ENCODE measurements at places on chromosomes 2 and 18.

- DNase-seq, result no peak
Measured at GRCh38 chr2:239236808-239237205, 164.0 kb downstream of the HDAC4 start.

DNA sequence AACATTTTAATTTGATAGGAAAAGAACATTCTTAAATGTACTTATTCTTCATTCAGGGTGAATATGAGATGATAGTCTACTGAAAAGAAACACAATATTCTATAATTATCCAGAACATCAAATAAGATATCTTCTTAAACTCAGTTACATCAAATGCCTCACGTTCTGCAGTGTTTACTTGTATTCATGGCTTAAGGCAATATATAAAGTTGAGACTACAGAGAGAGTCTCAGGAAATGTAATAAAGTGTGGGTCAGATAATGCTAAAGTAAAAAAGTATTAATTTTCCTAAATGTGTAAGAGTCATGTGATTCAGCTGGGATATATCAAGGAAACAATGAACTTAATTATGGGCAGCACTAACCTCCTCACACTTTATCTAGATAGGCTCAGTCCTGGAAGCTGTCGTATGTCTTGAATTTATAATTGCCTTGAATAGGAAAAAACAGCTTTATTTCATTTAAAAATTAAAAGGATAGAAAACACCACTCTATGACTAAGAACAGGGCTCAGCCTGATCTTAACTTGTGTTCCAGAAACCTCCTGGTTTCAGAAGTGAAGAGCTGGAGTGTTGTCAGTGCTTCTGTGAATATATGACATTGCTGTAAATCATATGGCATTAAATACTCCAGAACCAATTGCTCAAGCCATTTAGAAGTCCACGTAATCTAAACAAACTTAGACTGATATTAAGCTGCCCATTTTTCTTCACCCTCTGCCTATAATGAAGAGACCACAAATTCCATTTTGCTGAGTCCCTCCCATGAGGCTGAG, 240.2 kb downstream of the FSIP2 start:
- DNase-seq, result no peak

DNA sequence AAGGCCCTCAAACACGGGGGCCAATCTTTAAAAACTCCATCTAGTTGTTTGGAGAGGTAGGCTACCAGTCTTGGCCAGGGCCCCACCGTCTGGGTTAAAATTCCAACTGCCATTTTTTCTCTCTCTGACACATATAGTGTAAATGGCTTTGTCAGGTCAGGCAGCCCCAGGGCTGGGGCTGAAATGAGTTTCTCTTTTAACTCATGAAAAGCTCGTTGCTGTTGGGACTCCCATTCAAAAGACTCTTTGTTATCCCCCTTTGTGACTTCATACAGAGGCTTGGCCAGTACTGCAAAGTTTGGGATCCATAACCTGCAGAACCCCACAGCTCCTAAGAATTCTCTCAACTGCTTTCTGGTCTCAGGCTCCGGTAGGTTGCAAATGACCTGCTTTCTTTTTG, 99.4 kb upstream of the SLC1A4 start:
- no peak for DNase-seq

DNA sequence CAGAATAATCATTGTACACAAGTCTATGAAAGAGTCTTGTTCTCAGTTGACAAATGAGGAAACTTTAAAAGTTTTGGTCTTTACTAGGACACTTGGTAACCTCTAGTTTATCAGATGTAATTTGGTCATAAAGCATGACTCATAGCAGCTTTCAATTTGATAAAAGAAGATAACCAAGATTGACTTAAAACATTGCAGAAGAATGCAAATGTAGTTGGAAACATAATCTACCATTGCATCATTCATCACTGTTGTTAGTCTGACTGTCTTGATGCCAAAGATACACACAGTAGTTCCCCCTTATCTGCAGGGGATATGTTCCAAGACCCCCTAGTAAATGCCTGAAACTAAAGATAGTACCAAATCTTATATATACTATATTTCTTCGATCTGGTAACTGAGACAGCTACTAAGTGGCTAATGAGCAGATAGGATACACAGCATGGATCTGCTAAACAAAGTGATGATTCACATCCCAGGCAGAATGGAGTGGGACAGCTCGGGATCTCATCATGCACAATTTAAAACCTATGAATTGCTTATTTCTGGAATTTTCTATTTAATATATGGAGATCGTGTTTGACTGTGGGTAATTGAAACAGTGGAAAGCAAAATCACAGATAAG, 131.4 kb upstream of the CCDC68 start:
- no peak for DNase-seq

- no peak for DNase-seq
Measured at GRCh38 chr2:182506606-182507005, 79.8 kb upstream of the PDE1A start.

DNA sequence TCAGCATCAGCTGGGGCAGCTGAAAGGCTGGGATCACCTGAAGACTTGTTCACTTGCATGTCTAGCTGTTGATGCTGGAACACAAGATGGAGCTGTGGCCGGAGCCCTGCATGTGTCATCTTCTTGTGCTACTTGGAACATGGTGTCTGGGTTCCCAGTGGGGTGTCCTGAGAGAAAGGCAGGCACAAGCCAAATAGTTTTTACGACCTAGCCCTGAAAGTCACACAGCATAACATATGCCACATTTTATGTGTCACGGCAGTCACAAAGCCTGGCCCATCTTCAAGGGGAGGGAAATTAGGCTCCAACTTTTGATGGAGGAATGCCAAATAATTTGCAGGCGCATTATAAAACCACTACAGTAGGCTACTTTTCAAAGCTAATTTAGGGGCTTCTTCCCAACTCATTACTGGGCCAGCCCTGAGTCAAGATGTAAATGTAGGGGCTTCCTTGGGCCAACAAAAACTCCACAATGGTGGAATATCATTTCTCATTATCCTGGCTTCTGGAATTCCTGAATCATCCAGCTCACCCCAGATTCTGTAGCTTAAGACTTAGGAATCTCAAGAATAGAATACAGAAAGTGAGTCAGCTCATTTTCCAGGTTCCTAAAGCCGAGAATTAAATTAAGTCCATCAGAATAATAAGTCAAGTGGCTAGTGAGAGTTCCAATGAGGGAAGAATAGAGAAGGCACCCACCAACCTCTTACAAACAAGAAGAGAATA, 543.0 kb downstream of the TNS1 start:
- no peak for DNase-seq

- DNase-seq, result no peak
Measured at GRCh38 chr2:127032621-127033020, 74.3 kb downstream of the BIN1 start.

All from CD4-positive, alpha-beta T cell (primary cell).